T-helper 1 cell (primary cell): ENCODE measurements at places on chromosomes 5 and 9.

DNA sequence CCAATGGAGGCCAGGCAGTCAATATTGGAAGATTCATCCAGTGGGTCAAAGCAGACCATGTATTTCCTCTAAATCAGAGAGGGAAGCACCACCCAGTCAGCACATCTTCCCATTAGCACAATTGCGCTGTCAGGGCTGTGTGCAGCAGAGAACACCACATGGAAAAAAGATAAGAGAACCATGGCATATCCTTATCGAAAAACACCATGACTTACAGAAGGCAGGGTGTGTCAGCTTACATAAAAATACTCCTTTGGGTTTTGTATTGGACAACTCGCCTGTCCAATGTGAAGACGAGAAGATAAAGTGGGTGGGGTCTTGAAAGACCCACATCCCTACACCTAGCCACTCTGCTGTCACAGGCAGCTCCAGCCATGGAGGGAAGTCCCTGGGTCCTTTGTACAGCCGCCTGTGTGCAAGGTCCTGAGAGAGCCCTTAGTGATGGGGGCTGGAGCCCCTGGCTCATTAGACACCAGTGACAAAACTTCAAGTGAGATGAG lies 71.9 kb upstream of the SPATA31E1 start:
- no peak for DNase-seq

- no peak for DNase-seq
Measured at GRCh38 chr9:9631284-9631683, 981.5 kb downstream of the PTPRD start.

DNA sequence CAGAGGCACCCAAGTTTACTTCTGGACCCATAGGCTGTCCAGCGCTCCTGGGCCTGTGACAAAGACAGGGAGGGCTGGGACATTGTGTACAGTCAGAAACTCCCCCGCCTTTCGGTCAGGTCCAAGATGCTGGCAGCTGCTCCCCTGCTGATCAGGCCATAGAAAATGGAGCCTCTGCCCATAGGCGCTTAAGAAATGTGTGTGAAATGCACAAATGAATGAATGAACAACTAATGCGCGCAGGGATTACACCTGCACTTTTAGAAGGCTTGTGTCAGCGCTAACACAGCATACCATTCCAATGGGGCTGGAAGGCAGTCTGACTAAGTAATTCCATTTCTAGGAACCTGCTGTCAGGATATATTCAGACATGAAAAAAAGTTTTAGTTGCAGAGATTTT lies 16.3 kb downstream of the PTPN3 start:
- no peak for DNase-seq

- DNase-seq = no peak
Measured at GRCh38 chr5:94853120-94853519, 234.7 kb downstream of the SLF1 start.

DNA sequence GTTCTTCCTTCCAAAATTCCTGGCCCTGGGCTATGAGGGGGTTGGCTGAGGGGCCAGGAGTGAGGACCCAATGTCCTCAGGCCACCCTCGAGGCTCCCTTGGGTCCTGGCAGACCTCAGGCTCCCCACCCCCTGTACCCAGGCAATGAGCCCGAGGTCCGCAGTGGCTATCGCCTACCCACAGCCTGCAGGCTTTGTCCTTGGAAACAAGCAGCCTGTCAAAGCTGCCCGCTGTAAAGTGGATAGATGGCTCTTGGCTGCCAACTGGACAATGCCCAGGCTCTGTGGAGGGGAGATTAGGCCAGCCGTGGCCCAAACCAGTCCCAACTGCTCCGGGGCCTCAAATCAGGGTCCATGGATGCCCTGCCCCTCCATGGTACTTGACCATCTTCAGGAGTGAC lies 2.2 kb upstream of the ADGRD2 start:
- no peak for DNase-seq

DNA sequence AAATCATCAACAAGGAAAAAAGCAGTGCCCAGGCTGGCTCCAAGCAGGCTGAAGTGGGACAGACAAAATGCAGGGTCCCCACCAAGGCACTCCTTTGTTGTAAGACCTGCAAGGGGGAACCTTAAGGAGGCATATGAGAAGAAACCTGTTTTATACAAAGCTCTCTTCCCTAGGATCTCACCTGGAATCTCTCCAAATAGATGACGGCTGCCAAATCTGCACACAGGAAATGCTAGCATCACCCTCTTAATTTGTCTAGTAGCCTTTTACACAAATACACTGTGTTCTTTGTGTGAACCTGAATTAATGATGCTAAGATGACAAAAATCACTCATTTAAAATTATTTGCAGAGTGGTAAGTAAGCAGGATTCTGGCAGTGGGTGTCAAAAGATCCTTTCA lies 280.2 kb downstream of the SPOCK1 start:
- no peak for DNase-seq

DNA sequence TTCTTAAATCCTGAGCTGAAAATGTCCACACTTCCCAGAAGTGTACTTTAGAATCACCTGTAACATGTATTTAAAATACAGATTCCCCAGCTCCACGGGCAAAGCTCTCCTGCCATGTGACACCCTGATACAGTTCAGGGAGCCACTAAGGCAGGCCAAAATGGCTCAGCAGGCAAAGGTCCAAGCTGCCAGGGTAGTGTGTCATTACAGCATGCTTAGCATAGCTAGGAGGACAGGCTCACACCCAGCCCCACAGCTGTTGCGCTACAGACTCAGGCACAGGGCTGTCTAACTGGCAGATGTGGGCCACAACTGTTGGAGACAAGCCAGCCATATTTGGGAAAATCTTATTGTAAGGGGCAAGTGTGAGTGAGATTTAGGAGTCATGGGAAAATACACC lies 73.0 kb downstream of the C9orf85 start:
- no peak for DNase-seq

DNA sequence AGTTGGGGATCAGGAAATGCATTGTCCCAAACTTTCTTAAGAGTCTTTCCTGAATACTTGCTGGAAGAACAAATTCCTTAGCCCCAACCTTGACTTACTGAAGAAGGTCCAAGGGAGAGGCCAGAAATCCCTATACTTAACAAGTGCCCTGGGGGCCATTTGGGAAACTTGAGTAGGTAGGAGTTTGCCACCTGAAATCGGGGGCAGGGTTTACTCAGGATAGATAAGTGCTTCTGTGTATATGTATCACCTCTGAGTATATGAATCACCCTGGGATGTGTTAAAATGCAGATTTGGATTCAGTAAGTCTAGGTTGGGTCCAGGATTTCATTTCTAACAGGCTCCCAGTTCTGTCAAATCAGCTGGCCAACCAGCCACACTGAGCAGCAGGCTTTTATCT lies 47.9 kb upstream of the MYO10 start:
- no peak for DNase-seq

GRCh38 chr5:79955356-79955895 lies 35.6 kb downstream of the MTX3 start:
- DNase-seq = no peak

DNA sequence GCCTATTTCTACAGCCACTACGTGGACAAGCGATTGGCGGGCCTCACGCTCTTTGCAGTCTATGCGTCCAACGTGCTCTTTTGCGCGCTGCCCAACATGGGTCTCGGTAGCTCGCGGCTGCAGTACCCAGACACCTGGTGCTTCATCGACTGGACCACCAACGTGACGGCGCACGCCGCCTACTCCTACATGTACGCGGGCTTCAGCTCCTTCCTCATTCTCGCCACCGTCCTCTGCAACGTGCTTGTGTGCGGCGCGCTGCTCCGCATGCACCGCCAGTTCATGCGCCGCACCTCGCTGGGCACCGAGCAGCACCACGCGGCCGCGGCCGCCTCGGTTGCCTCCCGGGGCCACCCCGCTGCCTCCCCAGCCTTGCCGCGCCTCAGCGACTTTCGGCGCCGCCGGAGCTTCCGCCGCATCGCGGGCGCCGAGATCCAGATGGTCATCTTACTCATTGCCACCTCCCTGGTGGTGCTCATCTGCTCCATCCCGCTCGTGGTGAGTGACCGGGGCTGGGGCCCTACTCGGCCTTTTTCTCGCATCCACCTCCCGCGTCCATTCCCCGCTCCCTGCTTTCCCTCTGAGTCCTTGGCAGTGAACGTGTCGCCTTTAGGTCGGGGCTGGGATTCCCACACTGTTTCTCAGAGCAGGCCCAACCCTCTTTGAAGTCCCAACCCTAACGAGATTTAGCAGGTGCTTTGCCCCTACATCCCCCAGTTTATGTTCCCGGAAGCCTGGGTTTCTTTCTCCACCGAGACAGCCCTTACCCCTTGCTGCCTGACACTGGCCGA lies 1.8 kb downstream of the PTGER4 start:
- peak; percentile 23 for DNase-seq

DNA sequence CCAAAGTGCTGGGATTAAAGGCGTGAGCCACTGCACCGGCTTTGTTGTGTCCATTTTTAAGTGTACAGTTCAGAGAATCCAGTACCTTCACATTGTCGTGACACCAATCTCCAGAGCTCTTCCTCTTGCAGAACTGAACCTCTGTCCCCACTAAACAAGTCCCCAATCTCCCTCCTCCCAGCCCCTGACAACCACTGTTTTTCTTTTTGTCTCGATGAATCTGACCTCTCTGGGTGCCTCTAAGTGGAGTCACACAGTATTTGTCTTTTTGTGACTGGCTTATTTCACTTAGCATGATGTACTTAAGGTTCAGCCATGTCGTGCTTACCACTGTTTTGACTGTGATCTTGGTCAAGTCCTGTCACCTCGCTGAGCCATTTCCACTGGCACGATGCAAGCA lies 1.6 kb downstream of the WDR38 start:
- no peak for DNase-seq

DNA sequence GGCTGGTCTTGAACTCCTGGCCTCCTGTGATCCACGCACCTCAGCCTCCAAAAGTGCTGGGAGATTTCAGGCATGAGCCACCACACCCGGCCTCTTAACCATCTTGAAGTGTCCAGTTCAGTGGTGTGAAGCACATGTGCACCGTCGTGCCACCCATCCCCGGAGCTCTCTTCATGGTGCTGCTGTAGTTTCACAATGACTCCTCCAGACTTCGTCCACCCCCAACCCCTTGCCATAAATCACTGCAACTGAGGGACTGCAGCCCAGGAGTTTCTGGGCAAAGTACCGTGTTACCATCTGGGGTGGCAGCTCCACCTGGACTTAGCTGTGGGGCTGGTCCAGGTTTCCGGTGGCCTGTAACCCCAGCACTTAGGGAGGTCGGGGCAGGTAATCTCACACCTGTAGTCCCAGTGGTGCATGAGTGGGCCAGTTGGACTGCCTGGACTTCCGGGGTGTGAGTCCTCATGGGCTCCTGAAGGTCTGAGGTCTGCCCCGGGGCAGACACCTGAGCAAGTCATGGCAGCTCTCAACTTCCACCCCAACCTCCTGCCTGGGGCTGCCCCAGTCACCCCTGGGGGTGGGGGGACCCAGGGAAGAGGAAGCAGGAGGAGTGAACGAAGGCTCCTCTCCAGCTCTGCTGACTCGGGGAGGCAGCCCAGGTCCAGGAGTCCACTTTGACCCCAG lies 6.6 kb upstream of the N4BP3 start:
- DNase-seq = no peak

DNA sequence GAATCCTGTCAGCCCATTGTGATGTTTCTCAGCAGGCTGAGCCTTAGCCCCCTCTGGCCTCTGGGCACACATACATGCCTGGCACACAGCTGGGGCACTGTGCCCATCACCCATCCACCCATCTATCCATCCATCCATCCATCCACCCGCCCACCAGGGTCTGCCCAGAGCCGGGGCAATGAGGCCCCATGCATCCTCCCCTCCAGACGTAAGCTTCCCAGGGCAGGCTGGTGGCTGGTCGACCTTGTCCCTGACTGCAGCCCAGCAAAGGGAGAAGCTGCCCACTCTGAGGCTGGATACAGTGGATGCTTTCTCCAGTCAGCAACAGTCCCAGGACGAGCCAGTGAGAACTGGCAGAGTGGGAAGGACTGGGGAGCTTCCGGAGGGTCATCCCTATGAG lies 21.1 kb upstream of the SLC25A51 start:
- no peak for DNase-seq

- no peak for DNase-seq
Measured at GRCh38 chr5:142703153-142703552, 17.3 kb upstream of the FGF1 start.

GRCh38 chr5:170361116-170361515 lies 28.1 kb downstream of the KCNMB1 start:
- no peak for DNase-seq

- no peak for DNase-seq
Measured at GRCh38 chr5:53369681-53370080, 110.7 kb upstream of the FST start.

GRCh38 chr9:108188482-108188881 lies 667.3 kb downstream of the ACTL7B start:
- no peak for DNase-seq

GRCh38 chr5:74044936-74045335 lies 418.9 kb downstream of the ARHGEF28 start:
- DNase-seq = no peak

- DNase-seq = no peak
Measured at GRCh38 chr5:11496137-11496719, 408.0 kb downstream of the CTNND2 start.

DNA sequence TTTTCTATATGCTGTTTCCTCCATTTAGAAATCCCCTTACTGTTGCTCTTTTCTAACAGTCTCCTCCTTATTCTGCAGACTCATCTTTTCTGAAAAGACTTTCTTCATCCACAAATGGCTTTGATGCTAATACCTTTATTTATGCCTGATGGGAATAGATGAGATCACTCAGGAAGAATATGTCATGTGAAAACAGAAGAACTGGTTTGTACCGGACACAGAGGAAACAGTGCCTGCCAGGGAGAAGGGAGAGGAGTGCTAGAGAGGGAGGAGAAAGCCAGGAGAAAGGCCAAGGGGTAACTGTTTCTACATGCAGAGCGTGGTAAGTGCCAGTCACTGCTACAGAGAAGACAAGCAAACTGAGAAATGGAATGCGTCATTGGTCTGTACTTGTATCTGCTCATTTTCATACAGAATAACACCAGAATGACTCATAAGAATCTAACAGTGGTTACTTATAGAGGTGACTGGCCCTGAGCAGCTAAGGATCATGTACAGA lies 45.9 kb upstream of the PJA2 start:
- DNase-seq = no peak

- no peak for DNase-seq
Measured at GRCh38 chr5:90446961-90447360, 27.6 kb downstream of the MBLAC2 start.

DNA sequence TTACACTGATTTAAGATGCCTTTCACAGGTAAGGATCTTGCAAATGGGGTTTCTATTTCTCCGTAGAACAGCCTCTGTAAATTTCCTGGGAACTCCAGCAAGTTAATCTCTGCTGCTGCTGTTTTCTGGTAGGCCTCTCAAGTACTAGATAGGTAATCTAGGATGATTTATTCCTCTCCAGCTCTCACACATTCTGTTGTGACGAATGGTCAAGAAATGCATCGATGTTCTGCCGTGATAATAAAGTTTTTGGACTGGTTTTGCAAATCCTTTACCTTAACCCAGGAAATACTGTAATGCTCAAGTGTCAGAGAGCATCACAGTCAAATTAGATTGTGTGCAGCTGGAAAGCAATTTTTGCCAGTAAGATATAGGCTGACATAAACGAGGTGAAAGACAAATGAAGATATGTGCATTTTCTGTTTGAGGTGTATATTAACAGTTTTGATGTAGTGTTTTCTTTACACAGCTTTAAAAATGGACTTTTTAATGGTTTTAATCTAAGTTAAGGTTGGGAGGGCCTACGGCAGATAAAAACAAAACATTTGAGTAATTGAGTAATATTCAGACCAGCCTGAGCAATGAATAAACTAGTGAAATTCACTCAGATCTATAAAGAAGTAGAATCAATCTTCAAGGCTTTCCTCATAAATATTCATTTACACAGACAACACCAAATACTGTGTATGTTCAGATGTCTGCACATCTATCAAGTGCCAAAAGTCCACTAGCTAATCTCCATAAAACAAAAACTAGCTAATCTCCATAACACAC lies 300.6 kb upstream of the EDIL3 start:
- no peak for DNase-seq
